ENCODE measurements at places on chromosomes 3 and 15.

GRCh38 chr15:52567871-52568600 lies 794 bp downstream of the ARPP19 start:
- DNase-seq: no peak

GRCh38 chr3:43871627-43872245 lies 181.0 kb downstream of the ABHD5 start:
- no peak for DNase-seq

- DNase-seq: no peak
Measured at GRCh38 chr3:66442254-66443117, 58.3 kb downstream of the LRIG1 start.

GRCh38 chr3:99777708-99778107 lies 40.0 kb upstream of the CMSS1 start:
- DNase-seq: no peak

- no peak for DNase-seq
Measured at GRCh38 chr15:44246521-44247268, 41.8 kb upstream of the GOLM2 start.

- DNase-seq: no peak
Measured at GRCh38 chr3:5799398-5799797, 611.9 kb downstream of the EDEM1 start.

- DNase-seq: no peak
Measured at GRCh38 chr3:16807391-16807790, 77.4 kb upstream of the PLCL2 start.

- no peak for DNase-seq
Measured at GRCh38 chr15:88131937-88132336, 124.6 kb downstream of the NTRK3 start.

DNA sequence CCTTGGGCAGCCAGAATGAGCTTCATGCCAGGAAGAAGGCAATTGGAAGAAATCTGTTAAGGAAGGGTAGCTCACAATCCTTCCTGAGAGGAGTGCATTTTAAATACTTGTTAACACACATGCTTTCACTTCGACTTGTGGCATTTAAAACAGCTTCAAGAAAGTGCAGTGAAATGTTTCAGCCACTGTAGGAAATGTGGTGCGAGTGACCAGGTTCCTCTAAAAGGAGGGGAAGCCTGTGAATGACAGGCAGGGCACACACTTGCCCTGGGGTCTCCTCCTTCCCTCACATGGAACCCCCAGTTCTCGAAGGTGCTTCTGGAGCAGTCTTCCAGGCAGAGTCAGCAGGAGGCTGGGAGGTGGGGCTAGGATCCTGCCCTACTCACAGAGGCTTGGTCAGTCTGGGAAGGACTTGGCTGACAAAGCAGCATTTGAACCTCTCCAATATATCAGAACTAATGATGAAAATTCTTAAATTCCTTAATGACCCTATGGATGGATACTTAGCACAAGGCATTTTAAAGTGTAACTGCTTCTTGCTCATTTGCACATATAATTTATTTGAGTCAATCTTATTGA lies 358.6 kb downstream of the CHST2 start:
- DNase-seq: no peak

DNA sequence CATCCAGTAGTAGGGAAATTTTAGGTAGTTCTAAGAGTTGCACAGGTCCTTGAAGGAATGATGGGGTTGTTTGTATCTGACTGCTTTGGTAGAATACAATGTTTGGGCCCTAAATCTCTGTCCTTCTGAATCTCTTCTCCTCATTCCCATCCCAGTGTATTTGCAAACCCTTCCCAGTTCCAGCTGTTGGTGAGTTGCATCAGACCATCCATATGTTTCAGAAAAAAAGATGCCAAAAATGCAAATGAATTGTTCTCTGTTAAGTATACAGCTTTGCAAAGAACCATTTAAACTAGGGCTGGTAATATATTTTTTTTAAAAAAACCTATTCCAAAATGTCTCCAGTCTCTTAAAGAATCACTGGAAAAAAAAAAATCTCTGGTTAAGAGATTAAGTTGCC lies 250.8 kb upstream of the FEZF2 start:
- DNase-seq: no peak

DNA sequence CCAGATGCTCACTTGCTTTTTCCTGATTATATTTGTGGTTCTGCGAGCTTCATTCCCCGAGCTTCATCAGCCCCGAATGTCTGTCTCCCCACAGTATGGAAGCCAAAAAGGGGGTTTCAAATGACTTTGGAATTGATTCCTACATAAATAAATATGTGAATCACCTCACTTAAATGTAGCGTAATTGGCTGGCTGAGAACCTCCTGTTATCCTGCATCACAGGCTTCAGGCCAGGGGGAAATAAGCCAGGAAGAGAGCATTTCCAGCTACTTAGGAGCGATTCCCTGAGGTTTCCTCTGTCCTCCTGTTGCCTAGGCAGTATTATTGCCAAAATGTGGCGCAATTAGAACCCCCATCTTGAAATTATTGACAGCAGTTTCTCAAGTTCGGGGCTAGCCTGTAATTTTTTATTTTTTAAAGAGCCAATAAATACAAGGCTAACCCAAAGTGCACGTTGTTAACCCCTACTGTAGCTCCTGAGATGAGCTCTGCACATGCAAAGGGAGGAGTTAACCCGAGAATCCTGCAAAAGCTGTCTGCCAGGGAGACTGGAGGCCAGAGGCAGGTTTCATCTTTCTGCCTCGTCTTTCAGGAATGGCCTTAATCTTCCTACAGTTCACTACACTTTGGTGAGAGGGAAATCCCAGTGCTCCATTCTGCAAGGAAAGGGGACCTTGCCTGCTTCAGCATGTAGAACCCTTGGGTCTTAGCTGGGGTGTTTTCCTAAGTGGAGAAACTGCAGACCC lies 148.2 kb downstream of the ADAMTS9 start:
- no peak for DNase-seq

DNA sequence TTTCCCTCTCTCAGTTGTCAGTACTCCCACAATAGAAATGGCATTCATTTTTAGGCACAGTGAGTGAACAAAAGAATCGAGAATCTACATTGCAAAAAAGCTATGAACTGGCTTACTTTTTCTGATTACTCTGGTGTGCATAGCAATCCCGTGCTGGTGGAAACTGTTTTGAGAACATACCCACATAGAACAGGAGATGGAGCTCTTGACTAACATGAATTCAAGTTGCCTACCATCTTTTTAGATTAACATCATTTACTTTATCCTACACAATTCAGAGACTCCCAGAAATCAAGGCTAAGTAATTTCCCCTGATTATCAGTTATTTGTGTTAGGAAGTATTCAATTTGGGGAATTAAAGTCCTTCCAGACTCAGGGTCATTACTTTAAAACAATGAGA lies 326.6 kb downstream of the ARPP21 start:
- no peak for DNase-seq

DNA sequence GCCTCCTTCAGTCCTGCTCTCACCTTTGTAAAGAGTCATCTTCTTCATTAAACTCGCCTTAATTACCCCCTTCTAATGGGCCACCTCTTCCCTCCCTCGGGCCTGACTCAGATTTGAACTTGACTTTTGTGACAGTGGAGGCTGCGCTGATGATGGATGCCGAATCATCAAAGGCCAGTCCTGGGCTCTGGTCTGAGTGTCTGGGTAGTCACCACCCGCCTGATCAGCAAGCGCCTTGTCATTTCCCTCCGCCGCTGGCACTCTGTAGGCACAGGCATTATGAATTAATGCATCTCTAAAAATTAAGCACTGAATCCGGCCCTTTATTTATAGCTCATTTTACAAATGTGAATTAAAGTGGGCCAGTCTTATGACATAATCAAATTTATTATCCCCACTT lies 116.7 kb upstream of the PROK2 start:
- DNase-seq: no peak

- no peak for DNase-seq
Measured at GRCh38 chr15:79960502-79961212, 10.3 kb downstream of the BCL2A1 start.

DNA sequence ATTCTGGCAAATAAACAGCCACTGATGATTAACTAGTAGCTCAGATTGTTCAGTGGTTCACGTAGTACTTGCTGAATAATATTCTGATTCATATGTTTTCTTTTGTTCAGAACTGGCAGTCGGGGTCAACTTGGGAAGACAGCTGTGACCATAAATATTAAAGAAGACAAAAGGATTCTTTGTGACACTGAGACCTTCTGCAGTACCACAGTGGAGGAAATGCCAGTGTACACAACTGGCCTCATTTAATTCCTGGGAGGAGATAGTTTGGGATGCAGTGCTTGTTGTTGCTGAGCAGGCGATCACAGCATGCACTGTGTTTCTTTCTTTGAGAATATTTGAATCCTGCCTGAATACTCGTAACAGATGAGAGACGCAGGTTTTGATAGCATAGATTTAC lies 26.7 kb upstream of the MCF2L2 start:
- no peak for DNase-seq

DNA sequence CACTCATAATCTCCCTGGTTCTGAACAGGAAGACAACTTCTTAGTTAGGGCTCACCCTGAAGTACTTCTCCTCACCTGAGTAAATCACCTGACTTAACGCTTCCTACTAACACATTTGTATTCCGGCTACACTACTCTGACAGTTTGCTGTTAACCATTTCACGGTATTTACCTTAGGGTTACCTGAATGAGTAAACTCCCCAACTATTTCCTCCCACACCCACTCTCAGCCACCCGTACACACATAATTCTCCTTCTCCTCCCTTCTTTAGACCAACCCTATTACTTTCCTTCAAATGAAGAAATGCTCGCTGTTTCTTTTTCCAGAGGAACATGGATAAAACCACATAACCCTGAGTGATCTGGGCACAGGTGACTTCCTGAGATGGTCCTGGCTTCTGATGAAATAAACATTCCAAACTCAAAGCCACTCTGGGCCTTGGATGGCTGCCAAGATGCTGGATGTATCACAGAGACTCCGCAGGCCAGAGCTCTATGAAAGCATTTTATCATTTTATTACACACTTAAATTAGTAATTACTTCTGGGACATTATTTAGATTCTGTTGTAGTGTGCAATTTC lies 183.6 kb upstream of the ATP11B start:
- no peak for DNase-seq

DNA sequence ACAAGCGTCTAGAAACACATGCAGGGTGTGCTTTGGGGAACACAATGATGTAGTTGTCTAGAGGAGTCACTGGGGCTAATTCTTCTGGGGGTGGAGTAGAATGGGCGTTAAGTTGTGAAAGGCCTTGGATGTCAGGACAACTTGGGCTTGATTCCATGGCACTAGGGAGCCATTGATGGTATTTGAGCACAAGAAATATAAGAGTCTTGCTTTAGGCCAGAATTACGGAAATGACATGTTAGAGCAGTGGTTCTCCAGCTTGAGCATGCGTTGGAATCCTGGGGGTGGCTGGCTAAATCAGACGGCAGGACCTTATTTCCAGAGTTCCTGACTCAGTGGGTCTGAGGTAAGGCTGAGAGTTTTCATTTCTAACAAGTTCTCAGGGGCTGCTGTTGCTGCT lies 29.2 kb upstream of the SMAD6 start:
- DNase-seq: no peak

Measured in stimulated activated CD8-positive, alpha-beta memory T cell treated with anti-CD3 and anti-CD28 coated beads, Interleukin-15, amount 100 ng/mL, for 24 hours (primary cell).